ENCODE measurements at places on chromosomes 7 and 10.

- DNase-seq: no peak
Observed at GRCh38 chr10:113056441-113057021, 106.5 kb downstream of the TCF7L2 start.

DNA sequence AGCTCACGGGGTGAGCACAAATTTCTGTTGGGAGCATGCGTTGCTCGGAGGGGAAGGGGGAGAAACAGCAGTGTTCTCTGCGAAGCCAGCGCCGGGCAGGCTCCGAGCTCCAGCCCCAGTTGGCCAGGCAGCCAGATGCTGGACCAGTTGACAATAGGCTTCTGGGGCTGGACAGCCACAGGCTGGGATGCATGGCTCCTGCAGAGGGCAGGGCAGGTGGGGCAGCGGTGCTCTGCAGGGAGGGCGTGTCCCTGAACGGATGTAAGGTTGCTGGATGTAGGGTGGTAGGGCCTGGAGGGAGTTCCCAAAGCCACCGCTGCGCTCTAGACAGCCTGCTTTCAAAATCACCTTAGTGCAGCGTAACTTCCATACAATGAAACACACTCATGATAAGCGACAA is 574.9 kb downstream of the GLRX3 start:
- DNase-seq: no peak

GRCh38 chr7:16626388-16626787 is 19.2 kb downstream of the ANKMY2 start:
- DNase-seq: no peak

- peak; percentile 8 for DNase-seq
Observed at GRCh38 chr7:45574669-45575500, 717 bp downstream of the ADCY1 start.

- no peak for DNase-seq
Observed at GRCh38 chr7:128379900-128380479, 18.5 kb upstream of the PRRT4 start.

DNA sequence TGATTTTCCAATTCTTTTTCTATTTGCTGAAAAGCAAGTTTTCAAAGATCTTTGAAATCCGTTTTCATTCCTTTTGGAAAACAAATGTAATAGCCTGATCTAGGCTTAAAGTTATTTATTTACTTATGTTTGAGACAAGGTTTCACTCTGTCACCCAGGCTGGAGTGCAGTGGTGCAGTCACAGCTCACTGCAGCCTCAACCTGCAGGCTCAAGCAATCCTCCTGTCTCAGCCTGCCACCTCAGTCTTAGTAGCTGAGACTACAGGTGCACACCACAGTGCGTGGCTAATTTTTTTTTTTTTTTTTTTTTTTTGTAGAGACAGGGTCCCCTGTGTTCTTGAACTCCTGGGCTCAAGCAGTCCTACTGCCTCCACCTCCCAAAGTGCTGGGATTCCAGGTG is 4.6 kb downstream of the ST7 start:
- no peak for DNase-seq

GRCh38 chr10:6581778-6582228 is 1.7 kb upstream of the PRKCQ start:
- peak; percentile 67 for DNase-seq

DNA sequence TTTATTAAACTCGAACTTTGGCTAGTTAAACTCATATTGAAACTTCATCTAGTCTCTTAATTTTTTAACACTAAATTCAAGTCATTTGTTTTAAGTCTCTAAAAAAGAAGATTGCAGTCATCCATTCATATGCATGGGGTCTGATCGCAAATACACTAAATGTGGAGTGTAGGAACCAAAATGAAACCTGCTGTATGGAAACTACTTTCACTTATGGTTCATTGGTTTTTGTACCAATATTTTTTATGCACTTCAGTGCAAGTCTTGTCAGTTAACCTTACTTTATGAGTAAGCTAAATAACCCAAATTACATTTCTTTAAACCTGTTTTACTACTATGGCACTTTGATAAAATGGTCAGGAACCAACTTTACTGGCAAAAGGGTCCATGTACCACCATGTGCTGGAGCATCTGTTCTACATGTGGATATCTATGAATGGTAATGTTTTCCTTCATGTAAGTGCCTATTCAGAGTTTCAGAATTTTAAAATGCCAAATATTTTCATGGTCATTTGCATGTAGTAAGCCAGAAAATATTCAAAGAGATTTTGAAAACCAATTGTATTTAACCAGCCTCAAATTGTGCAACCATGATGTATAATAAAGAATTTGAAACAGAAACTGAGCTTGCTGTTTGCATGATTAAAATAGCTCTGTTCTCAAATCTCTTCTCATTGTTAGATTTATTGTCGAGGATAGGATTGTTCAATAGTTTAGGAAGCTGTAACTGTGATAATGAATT is 7.6 kb upstream of the SUPV3L1 start:
- DNase-seq: no peak

GRCh38 chr10:108663587-108663986 is 1259.7 kb downstream of the XPNPEP1 start:
- no peak for DNase-seq

DNA sequence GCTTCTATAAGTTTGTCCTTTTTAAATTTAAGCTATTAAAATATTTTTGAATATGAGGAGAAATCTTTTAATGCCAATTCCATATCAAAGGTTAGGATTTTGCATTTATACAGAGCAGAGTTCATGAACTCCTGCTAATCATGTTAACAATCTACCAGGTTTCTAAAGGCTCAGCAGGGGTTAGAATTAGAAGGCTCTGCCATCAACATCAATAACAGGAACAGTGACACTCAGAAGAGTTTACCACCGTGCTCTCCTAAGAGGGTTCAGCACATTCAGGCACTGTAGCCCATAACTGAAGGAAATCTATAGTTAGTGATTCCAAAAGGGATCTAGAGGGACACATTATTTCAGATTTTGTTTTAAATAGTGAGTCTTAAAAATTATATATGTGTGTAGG is 100.1 kb downstream of the HOXA1 start:
- no peak for DNase-seq

DNA sequence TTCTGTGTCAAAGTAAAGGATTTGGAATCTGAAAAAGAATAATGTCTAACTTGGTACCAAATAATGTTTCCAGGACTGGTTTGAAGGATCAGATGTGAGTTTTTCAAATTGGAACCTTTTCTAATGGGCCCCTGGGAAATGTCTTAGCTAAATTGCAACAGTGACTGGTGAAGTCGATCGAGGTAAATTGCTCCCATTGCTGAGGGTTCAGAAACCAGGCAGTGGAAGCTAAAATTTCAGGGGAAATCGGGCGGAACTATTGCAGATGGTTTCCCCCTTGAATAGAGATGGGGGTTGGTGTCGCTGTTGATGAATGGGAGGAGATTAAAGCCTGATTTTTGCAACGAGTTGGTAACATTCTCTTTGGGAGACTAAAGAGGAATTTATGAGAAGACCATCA is 112.7 kb downstream of the SND1 start:
- no peak for DNase-seq

- peak; percentile 58 for DNase-seq
Observed at GRCh38 chr7:23894892-23895569, 185.0 kb downstream of the STK31 start.

DNA sequence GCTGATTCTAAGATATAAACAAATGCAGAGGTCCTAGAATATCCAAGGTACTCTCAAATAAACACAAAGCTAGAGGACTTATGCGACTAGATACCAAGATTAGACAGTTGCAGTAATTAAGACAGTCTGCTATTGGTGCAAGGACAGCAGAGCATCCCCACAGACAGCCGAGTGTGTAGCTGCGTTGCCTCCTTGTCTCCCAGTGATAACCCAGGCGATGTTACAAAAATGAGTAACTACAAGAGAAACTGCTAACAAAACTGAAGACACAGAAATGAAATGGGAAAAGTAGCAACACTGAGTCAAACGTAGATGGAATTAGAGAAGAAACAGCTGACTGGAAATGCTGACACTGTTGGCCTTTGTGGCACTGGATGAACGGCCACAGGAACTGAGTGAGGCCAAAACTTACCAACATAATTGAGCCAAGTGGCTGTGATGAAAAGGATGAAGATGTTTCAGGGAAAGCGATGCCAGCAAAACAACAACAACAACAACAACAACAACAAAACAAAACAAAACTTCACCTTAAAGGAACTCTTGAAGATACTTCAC is 54.3 kb downstream of the BAIAP2L1 start:
- DNase-seq: peak; percentile 4

- DNase-seq: no peak
Observed at GRCh38 chr7:82286096-82286797, 157.3 kb downstream of the CACNA2D1 start.

DNA sequence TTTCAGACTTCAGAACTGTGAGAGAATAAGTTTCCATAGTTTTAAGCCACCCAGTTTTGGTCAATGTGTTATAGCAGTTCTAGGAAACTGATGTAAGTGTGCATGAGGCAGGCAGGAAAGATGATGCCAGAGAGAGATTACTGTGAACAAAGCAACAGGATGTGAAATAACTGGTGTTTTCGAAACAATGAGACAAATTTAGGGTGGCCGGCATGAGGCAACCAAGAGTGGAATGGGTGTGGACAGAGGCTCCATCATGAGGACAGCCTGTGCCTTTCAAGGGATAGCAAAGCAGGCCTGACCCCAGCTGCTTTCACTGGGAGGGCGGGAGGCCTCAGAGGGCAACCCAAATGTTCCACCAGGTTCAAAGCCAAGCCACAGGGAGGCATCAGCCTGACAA is 67.3 kb upstream of the UCN3 start:
- DNase-seq: peak; percentile 86

- no peak for DNase-seq
Observed at GRCh38 chr10:76403912-76404311, 972.5 kb downstream of the LRMDA start.

GRCh38 chr10:44311563-44312051 is 73.3 kb downstream of the CXCL12 start:
- no peak for DNase-seq

GRCh38 chr10:30742471-30742870 is 112.9 kb upstream of the LYZL2 start:
- DNase-seq: peak; percentile 42

- no peak for DNase-seq
Observed at GRCh38 chr10:97582169-97582568, 2.0 kb upstream of the HOGA1 start.

- DNase-seq: no peak
Observed at GRCh38 chr7:47577321-47577919, 4.5 kb downstream of the TNS3 start.

DNA sequence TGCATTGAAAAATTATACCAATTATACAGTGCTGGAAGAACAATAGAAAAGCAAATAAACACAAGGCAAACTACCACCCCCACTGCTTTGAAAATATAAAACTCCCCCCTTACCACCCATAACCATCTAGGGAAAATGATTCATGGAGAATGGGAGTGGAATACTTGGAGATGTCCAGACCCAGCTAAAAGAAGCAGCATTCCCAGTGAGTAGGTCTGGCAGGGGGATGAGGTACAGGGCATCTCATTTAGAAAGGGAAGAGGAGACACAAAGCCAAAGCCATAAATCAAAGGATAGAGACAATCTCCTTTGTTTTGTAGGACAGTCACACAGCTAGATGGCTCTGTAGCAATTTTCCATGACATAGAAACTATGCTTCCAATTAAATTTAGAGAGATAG is 36.0 kb upstream of the DGKI start:
- no peak for DNase-seq

DNA sequence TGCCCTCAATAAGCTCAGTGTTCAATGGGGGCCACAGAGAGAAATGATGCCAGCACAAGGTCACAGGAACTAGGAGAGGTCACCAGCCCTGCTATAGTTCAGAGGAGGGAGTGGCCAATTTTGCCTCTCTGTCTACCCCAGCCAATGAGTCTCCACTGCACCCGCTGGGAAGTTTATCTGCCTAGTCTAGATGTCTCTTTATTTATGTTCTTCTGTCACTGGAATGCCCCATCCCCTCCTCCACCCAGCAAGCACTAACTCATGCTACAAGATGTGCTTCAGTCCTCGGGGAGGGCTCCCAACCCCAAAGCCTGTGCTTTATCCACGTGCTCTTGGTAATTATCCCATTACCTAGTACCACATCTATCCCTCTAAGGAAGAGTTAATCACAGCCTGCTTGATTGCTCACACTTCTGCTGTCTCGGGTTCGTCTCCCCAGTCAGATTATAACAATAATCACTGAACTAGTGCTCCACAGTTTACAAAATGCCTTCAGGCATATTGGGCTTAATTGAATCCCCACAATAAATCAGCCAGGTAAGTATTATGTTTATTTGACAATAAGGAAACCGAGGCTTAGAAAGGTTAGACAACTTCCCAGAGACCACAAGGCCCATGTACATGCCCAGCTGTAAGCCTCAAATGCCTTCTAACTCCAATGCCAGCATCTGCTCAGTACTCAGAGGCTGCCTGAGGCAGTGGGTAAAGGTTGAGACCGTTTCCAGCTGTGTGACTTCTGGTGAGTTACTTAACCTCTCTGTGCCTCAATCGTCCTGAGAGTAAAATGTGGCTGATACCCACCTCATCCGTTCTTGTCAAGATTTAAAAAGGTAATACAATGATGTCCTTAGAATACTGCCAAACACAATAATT is 3.9 kb downstream of the HIP1 start:
- no peak for DNase-seq

DNA sequence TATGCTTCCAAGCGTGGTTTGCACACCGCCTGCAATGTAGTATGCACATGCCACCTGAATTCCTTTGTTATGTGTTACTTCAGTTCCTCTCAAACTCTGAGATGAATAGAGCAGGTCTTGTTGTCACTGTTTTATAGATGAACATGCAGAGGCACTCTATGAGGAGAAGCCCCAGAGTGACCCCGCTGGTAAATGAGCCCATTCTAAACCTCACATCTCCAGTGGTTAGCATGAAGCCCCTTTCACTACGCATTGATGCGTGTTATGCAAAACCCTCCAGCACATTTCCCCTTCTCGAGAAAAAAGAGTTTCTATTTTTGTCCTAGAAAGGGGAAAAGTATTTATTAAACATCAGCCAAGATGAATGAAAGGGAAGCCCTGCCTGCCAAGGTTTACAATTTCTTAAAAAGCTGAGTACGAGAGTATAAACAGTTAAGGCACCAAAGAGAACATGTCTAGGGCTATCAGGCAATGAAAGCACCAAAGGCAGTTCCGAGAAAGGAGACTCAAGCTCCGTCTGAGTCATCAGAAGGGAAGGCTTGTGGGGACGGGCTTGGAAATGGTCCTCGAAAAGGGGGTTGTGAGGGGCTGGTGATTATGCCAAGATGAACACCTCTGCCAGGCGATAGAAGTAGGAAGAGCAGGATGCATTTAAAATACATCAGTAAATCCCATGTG is 58.7 kb upstream of the PFKP start:
- DNase-seq: no peak

- no peak for DNase-seq
Observed at GRCh38 chr7:11130601-11131000, 156.9 kb downstream of the PHF14 start.

- no peak for DNase-seq
Observed at GRCh38 chr7:121796936-121797656, 75.9 kb upstream of the PTPRZ1 start.

GRCh38 chr10:123882681-123883445 is 8.7 kb downstream of the CPXM2 start:
- DNase-seq: no peak

GRCh38 chr10:77873536-77874380 is 52.8 kb downstream of the DLG5 start:
- peak; percentile 57 for DNase-seq

All from activated CD4-positive, alpha-beta T cell treated with anti-CD3 and anti-CD28 coated beads, Interleukin-2, Interleukin-6, amounts not matched to agents 100 ng/mL and 50 ng/mL, durations not matched to agents 16 hours and 8 hours (primary cell).